ENCODE measurements at places on chromosomes 16 and 17.
A peak's percentile ranks its signal among the peaks of the same experiment; 100 is the strongest.

DNA sequence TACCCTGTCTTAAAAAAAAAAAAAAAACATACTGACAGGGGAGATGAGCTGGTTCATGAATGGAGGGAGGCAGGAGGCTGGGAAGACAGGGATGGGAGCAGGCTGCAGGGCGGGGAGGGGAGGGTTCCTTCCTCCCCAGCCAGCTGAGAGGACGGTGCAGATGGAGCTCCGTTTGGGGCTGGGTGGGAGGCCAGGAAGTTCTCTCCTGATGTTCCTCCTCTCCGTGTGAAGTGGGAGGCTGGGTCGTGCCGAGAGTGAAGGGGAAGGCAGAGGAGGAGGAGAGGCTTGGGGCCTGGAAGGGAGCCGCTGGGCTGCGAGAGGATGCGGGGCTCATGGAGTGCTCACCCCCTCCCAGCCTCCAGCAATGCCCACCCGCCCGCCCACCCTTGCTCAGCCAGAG lies 21.3 kb downstream of the SBK1 start:
- DNase-seq, result no peak

DNA sequence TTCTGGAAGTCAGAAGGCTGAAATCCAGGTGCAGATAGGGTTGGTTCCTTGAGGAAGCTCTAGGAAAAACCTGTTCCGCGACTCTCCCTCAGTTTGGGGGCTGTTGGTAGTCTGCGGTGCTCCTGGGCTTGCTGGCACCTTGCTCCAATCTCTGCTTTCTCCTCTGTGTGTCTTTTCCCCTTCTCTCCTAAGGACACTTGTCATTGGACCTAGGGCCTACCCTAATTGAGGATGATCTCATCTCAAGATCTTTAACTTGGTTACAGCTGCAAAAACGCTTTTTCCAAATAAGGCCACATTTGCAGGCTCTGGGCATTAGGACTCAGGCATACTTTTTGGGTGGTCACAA lies 12.9 kb upstream of the CACNG4 start:
- no peak for DNase-seq

- DNase-seq, result no peak
Observed at GRCh38 chr16:2208308-2208707, 2.4 kb downstream of the BRICD5 start.

DNA sequence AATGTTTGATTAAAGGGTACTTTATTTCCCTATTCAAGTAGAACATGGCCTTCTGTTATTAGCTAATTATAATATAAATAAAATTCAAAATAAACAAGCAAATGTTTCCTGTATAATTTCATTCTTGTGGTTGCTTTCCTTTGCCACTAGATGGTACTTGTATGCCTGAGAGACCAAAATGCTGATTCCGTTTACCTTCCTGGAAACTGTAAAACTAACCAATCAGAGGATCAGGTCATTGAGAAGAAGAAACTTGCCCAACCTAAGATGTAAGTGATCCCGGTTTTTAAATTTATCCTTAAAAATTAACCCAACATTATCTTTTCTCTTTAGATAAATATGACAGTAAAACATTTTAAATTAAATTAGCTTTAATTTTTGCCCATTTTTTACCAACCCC lies 8.1 kb upstream of the ABCA5 start:
- peak; percentile 19 for DNase-seq

Measured in NB4 (cell line).